ENCODE measurements at places on chromosomes 2 and 18.

DNA sequence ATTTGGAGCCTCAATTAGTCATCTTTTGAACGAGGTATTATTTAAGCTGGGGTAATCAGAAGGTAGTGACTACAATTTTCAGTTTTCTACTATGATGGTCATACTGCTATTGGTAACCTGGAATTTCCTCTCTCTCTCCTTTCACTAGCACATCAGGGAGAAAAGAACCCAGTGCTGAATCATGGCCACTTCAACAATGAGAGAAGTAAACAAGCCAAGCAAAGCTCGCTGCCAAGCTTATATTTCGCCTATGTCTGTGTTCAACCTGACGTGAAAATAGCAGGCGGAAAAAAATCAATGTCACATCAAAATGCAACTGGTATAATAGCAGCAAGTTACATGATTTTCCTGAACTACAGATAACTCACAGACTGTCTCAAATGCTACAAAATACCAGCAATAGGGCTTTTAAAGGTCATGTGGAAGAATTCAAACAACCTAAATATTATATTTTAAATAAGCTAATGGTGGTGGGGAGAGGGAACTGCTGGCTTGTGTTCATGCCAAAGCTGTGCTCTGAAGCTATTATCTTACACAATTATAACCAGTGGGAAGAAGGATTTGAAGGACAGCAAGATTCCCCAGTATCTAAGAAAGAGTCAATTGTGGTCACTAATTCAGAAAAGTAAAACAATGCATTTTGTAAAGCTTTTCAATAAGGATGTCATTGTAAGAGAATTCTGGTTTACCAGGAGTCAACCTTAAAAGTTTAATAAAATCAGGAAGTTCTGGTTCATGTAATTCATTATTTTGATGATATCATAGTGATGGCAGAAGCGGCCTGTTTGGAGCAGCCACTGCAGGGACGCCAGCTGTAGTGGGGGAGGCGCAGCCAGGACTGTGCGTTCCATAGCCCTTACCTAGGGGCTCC, 38.0 kb downstream of the RNF152 start:
- no peak for DNase-seq

- DNase-seq: no peak
These were observed 155.6 kb downstream of the QPCT start for GRCh38 chr2:37500031-37500430.

GRCh38 chr2:158539176-158540005, 82.6 kb downstream of the PKP4 start:
- DNase-seq: no peak

- DNase-seq: no peak
These were observed 552.3 kb downstream of the TSN start for GRCh38 chr2:122307763-122308162.

GRCh38 chr2:151525821-151526373, 116.2 kb downstream of the RIF1 start:
- no peak for DNase-seq

GRCh38 chr2:234488913-234489451, 7.9 kb downstream of the ARL4C start:
- DNase-seq: peak; percentile 57

DNA sequence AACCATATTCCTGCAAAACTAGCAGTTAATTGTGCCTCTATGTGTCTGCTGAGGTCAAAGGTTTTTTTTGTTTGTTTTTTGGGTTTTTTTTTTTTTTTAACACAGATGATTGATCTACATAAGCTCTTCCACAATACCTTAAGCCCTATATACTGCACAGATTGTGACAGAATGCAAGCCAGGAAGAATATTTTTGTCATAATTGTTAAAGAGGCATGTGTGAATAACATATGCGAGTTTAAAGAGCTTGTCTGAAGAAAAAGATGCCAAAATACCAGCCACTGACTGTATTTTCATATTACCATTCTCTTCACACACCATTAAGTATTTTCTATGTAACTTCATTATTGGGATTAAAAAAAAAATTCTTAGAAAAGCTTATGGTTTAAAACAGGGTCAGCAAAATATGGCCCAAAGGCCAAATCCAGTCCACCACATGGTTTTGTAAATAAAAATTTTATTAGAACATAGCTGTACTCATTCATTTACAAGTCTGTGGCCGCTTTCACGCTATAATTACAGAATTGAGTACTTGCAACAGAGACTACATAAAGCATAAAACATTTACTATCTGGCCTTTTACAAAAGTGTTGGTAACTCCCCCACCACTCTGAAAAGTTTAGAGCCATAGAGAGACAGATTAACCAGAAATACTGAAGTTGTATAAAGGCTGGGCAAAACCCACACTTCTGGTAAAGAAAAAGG, 89.9 kb downstream of the TRIP12 start:
- no peak for DNase-seq

GRCh38 chr18:47209171-47209570, 33.0 kb upstream of the IER3IP1 start:
- no peak for DNase-seq

DNA sequence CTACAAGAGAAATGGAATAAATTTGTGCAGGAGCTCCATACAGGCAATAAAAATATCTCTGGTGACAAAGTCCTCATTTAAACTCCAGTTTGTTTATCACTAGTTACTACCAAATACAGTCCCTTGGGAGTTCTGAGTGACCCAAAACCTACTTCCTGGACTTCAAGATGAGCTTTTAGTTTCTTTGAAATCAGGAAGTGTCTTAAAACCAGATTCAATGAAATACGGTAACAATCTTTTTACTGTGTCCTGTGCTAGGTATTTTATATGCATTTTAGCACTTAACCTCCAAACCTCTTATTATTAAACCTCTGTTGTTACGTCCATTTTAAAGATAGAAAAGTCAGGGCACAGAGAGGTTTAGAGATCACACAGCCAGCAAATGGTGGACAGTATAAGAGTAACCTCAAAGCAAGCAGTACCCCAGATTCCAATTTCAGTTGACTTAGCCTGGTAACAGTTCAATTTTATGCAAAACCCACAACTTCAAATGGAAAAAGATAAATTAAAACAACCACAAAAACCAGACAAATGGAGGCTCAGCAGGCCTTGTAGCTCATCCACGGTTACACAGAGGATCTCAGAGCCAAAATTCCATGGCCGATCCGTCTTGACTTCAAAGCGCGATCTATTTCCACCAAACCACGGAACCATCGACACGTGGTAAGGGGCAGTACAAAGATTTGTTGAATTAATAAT, 1.3 kb upstream of the KCMF1 start:
- peak; percentile 6 for DNase-seq

GRCh38 chr2:120176526-120176925, 46.7 kb downstream of the TMEM185B start:
- no peak for DNase-seq

DNA sequence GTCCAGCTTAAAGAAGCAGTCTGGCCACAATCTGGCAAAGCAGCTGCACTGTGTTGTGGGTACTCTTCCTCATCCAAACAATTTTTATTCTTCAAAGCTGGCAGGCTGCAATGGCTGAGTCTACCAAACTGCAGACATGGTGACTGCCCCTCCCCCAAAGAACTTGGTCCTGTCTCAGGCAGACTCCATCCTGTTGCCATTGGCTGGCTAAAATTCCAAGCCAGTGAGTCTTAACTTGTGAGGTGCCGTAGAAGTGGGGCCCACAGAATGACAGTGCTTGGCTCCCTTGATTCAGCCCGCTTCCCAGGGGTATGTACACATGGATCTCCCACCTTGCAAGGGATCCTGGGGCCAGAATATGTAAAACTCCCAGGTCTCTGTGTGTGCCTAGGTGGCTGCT, 14.5 kb upstream of the NXPH2 start:
- no peak for DNase-seq

DNA sequence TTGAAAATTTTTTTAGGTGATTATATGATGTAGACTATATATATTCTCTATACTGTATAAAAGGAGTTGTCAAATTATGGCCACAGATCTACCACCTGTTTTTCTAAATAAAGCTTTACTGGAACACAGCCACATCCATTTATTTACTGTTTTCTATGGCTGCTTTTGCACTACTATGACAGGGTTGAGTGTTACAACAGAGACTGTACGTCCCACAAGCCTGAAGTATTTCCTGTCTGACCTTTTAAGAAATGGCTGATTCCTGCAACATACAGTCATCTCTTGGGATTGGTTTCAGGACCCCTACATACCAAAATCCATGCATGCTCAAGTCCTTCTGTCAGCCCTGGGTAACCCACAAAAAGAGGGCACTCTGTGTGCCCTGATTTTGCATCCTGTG, 508.3 kb downstream of the TSN start:
- no peak for DNase-seq

DNA sequence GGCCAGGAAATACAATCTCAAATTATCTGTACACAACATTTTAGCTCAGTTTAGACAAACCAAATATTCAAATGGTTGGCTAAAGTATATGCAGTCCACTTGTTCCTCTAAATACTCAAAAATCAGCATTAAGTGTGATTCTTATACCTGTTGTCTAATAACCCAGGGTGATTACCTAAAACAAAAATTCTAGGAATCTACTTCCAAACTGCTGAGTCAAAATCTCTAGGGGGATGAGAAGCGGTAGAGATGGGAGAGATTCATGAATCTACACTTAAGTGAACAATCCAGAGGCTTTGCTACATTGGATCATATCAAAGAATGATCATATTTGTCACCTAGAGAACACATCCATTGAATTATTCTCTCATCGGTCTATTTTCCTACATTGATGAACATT, 420.9 kb upstream of the PKDCC start:
- no peak for DNase-seq

DNA sequence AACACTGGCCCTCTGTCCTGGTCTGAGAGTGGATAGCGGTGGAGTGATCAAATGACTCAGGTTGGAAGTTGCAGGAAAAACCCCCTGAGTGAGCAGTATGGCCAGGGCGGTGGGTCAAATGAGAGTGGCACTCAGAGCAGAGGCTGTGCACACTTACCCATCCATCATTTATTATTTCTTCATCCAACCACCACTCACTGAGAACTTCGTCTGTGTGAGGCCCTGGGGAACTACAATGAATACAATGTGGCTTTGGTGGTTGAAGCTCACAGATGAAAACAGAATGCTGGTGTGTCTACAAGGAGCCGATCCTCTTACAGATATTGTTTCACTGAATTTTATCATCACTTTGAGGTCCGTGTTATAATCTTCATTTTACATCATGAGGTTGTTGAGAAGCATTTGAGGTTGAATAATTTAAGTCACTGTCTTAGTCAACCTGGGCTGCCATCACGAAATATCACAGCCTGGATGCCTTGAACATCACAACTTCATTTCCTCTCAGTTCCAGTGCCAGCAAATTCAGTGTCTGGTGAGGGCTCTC, 73.4 kb upstream of the ID2 start:
- no peak for DNase-seq

GRCh38 chr18:9240270-9240669, 94.3 kb upstream of the TWSG1 start:
- no peak for DNase-seq

DNA sequence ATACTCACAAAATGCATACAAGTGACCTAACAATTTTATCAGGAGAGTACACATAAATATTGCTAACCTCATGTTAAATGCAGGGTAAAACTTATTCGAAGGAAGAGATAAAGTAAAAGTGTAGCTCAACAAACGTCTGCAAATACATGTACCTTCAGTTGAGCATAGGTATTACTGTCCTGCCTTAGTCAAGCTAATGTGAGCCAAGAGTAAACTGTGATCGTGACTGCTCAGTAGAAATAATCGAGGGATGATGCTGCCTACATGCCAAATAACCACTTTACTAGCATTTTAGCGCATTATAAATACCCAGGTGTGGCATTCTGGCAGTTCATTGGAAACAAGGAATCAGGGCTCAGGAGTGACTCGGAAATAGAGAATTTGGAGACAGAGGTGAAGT, 779.5 kb downstream of the SOCS6 start:
- DNase-seq: no peak

DNA sequence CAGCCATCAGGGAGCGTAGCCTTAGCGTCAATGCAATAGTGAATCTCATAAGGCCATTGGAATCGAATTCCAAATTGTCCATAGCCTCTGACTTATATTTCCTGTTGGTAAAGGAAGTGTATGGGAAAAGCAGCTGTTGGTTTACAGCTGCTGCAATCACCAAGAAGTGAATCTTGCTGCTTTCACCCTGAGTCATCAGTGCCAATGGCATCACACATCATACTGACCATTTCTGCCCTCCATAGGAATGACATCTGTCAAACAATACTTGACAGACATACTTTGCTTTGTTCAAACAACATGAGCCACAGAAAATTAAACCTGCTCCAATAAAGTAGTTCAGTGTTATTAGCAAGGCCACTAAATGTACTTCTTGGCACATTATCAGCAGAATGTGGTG, 111.2 kb upstream of the KLHL29 start:
- DNase-seq: no peak

GRCh38 chr18:22391407-22392345, 26.0 kb downstream of the CTAGE1 start:
- DNase-seq: peak; percentile 63

DNA sequence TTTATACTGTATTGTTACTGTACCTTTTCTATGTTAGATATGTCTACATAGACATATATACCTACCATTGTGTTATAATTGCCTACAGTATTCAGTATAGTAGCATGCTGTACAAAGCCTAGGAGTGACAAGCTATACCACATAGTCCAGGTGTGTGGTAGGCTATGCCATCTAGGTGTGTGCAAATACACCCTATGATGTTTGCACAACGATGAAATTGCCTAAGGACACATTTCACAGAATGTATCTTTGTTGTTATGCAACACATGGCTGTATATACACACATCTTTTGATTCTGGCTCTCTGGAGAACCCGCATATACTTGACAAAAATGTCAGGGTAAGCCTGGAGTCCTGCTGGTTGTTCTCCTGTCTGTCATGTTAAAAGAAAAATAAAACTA, 85.1 kb downstream of the BCL2L11 start:
- no peak for DNase-seq

- DNase-seq: no peak
These were observed 42.1 kb downstream of the GRHL1 start for GRCh38 chr2:9993488-9994165.

- DNase-seq: no peak
These were observed 206.2 kb downstream of the RTP5 start for GRCh38 chr2:242075696-242076095.

DNA sequence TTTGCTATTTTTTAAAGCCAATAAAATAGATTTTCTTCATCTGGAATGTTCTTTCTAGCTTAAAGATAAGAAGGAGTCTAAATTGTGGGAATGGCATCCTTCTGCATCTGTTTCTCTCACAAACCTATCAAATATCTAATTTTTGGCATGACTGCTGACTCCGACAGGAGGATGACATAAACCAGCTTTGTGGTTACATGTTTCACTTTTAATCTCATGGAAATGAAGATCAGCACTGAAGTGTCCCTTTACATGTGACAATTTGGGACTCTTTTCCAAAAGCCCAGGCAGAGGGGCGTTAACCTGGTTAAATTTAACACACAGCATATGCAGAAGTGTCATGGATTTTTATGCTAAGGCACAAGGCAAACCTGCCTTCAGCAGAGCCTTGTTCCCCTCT, 694.7 kb downstream of the ARHGAP15 start:
- DNase-seq: no peak

All from activated gamma-delta T cell treated with anti-CD3 and anti-CD28 coated beads, Interleukin-2, amount 50 U/mL, for 16 hours (primary cell).